ENCODE measurements at places on chromosomes 5 and 9. TPM values are rescaled to one million over a fixed set of nuclear protein-coding genes. Genes with fewer than 3 reads are reported as not detected.

Gene ADGRD2
- not detected for total RNA-seq

Gene FBP2
- not detected for total RNA-seq

Gene DBH
- not detected for total RNA-seq

Gene ZSWIM6
- total RNA-seq = 10.8 TPM

Gene FCN2
- not detected for total RNA-seq

Gene NUTM2G
- total RNA-seq = not detected

Gene WDR38
- total RNA-seq = not detected

Gene CMBL
- 43.2 TPM for total RNA-seq

Gene FOXD4L6
- total RNA-seq = not detected

Gene VLDLR
- 2.1 TPM for total RNA-seq

Gene ATP10B
- total RNA-seq = not detected

Gene MOB3B
- 0.03 TPM for total RNA-seq

Gene IER5L
- 44.6 TPM for total RNA-seq

Gene ANXA2R
- total RNA-seq = 6.2 TPM

Gene SAPCD2
- 18.4 TPM for total RNA-seq

Gene SOWAHA
- total RNA-seq = not detected

Gene TPPP
- 0.98 TPM for total RNA-seq

Gene KIF4B
- 0.10 TPM for total RNA-seq
